T-cell (primary cell): ENCODE measurements at places on chromosomes 11 and 22.

- no peak for DNase-seq
These were observed 5.2 kb upstream of the IL17RA start for GRCh38 chr22:17079572-17079971.

DNA sequence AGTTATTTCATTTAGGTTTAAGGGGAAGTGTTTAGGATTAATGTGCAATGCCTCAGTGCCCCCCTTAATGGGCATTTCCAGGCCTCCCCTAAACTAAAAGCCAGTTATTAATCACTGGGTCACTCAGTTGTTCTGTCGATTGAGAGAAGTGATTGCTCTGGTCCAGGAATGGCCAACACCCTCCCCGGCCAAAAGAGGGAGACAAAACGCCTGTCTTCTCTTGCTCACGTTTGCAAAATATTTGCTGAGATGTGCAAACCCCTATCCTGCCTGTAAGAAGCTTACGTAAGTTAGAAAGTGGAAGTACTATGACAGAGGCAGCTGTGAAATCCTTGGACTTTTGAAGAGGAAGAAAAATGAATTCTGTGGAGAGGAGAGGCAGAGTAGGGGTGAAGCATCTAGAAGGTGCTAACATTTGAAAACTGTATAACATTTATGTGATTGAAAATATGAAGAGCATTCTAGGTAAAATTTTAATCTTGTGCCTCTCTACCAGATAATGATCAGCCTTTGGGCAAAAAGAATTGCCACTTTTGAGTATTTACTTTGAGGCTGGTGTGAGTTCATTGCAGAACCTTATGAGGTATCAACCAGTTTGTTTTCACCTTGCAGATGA, 37.7 kb downstream of the NTM start:
- DNase-seq: no peak

- no peak for DNase-seq
These were observed 6.4 kb downstream of the ELFN2 start for GRCh38 chr22:37420686-37421467.

- DNase-seq: no peak
These were observed 18.1 kb downstream of the CRYBB2 start for GRCh38 chr22:25237503-25237902.

- DNase-seq: no peak
These were observed 18.8 kb downstream of the KCTD17 start for GRCh38 chr22:37070334-37070733.
